ENCODE measurements at places on chromosomes 4 and X.

DNA sequence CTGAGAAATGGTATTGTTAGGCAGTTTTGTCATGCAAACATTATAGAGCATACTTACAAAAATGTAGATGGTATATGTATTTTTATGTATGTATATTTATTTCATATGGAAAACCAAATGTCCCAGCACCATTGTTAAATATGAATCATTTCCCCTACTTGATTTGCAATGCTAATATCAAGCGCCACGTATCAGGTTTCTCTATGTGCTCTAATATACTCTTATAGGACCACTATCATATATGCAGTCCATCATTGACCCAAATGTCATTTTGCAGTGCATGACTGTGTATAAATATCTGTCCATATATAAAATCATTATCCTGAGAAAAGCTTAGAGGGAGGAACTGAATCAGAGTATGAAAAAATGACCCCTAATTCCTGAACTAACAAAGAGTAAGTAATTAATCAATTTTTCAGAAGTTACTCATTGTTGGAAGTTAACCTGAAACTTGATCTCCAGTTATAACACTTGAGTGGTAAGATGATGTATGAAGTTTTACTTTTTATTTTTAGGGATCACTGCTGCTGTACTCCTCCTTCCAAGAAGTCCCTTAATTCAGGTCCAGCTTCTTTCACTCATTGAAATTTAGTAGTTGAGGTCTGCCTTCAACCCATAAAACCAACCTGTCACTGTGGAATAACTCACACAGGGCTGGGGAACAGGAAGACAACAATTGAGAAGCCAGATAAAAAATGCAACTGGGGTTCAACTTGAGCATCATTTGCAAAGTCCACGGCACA lies 134.8 kb upstream of the LDB2 start:
- DNase-seq: no peak

DNA sequence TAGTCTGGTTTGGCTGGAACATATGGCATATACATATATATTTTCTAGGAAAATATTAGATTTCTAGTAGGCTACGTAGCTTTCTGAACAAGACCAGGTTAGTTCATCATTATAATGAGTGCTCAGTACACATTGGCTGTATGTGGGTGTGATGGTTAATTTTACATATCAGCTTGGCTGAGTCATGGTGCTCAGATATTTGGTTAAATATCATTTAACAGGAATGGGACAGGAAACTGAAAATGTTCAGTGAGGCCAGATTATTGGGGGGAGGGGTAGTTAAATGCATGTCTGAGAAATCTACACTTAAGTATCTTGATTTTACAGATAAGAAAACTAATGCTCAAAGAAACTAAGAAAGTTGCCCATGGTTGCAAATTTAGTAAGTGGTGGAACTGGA lies 160.1 kb downstream of the RBMX2 start:
- DNase-seq: no peak

- DNase-seq: no peak
These were observed 176.8 kb downstream of the GC start for GRCh38 chr4:71607109-71607508.

GRCh38 chrX:11472879-11473278 lies 179.7 kb downstream of the AMELX start:
- DNase-seq: no peak

DNA sequence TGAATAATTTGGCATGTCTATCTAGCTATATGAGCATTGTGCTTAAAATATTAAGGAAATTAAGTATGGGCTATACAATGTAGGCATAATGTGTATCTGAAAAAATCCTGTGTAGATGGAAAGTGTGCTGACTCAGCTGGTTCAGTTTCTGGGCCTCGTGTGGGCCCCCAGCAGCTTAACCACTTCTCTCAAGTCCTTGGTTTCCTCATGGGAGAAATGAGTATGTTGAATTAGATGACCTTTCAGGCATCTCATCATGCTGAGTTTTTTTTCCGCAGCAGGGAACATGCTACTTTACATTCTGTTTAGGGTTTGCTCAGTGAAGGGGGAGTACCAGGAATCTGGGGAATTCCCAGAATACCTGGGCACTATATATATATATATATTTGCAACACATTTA lies 30.5 kb downstream of the RHOH start:
- DNase-seq: no peak

DNA sequence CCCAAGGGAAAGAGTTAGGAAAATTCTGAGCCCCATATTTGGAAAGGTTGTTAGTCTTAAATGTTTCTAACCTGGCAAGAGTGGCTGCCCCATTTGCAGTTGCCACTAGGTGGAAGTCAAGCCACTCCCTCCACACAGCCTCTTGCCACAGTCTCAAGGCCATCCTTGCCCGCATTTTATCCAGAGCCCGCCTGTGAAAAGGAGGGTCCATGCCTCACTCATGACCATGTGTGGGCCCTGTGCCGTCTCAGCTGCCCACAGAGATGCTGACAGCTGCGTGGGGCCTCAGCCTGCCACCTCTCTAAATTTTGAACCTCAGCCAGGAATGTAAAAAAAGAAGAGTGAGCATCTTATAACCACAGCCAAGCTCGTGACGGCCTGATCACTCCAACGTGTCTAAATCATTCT lies 201.5 kb upstream of the FAM241A start:
- no peak for DNase-seq

DNA sequence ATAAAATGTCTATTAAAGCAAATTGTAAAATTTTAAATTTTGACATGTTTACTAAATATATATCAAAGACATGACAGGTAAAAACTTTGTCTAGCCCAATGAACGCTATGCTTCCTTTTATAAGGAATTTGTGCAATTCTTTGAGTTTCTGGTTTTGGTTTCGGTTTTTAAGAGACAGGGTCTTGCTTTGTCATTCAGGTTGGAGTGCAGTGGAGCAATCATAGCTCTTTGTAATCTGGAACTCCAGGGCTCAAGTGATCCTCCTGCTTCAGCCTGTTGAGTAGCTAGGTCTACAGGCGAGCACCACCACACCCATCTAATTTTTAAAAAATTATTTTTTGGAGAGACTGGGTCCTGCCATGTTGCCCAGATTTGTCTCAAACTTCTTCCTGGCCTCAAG lies 60.7 kb downstream of the BLTP1 start:
- no peak for DNase-seq

DNA sequence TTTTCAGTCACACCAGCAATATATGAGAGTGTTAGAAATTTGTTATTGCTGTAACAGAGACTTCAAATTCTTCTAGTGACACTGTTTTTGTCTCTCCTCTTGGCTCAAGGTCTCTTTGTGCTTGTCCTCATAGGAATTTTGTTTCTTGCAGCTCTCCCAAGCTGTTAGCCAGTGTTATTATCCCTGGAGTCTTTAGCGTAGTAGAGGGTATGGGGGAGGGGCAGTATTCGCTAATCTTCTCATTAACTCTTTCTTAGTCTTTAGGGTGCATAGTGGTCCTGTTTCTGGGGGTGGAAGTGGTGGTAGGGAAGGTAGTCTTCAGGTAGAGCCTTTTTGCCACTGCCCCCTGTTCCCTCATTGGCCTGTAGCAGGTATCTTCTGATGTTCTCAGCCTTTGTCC lies 79.4 kb downstream of the JADE3 start:
- no peak for DNase-seq

DNA sequence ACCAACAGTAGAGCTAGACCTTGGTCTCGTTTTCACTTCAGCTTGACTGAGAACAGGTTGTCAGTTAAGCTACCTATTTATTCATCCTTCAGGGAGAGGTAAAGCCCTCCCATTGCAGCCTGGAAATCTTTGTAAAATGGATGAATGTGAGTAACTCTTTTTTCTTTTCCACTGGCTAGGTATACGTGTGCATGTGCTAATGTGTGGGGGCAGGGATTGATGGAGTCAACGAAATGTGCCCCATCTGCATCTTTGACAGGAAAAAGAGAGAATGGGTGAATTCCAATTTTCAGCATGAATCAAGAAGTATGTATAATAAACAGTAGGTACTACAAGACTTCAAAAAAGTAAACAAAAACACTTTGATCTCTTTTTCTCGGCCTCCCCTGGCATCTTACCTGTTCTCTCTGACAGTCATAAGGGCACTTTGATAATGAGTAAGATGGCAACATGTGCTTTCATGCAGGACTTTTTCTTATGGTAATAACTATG lies at the start of gene IL21:
IL21 (minus strand) TSS at position 51 of the 492 bp plus-strand sequence. CDS start 55 bp downstream, outside the sequence.
- no peak for DNase-seq

DNA sequence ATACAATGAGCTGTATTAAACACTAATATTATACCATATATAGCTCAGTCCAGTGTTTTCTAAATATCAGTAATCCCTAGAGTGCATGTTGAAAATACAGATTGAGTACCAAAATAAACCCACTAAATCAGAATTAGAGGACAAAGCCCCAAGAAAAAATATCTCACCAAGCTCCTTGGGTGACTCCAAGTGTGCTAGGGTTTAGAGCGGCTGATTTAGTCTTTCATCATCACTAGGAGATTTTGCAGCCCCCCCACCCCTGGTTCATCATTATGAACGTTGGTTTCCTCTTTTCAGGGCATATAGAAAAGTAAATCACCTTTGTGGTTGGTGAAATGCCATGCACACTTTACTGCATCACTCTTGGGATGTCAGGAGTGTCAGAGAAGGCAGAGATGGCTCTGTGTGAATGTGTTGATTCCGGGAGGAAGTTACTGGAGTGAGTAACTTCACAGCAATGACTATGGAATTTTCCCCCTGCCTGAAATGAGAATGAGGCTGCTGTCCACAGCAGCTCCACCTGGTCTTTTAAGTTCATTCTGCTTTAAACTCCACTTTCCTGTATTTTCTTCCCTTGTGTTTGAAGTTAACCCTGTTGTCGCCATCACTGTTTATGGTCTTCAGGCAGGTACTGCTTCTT lies 25.2 kb upstream of the ANAPC4 start:
- no peak for DNase-seq

- no peak for DNase-seq
These were observed 130.3 kb downstream of the ATP10D start for GRCh38 chr4:47615385-47615784.

GRCh38 chrX:110210417-110211139 lies 107.3 kb downstream of the AMMECR1 start:
- DNase-seq: no peak

GRCh38 chrX:147935156-147935758 lies 23.5 kb downstream of the FMR1 start:
- no peak for DNase-seq

GRCh38 chrX:38656350-38656915 lies 95.1 kb downstream of the TSPAN7 start:
- no peak for DNase-seq

GRCh38 chrX:95040104-95040503 lies 1366.1 kb downstream of the FAM133A start:
- DNase-seq: no peak

DNA sequence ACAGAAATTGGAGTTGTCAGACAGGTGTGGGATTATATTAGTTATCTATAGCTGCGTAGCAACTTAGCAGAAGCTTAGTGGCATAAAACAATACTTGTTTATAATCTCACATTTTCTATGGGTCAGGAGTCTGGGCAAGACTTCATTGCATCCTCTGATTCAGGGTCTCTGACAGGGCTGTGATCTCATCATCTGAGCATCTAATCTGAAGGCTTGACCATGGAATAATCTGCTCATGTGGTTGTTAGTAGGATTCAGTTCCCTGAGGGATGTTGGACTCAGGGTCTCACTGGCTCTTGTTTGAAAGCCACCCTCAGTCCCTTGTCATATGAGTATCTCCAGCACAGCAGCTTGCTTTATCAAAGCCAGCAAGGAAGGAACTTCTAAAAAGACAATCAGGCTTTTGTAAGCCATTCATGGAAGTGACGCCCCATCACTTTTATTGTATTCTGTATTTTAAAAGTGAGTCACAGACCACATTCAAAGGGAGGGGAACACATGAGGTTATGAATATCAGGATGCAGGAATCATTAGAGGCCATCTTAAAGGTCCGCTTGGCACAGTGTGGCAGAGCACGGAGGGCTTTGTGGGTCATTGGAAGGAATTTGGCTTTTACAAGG lies 37.2 kb upstream of the FAM9B start:
- DNase-seq: no peak

DNA sequence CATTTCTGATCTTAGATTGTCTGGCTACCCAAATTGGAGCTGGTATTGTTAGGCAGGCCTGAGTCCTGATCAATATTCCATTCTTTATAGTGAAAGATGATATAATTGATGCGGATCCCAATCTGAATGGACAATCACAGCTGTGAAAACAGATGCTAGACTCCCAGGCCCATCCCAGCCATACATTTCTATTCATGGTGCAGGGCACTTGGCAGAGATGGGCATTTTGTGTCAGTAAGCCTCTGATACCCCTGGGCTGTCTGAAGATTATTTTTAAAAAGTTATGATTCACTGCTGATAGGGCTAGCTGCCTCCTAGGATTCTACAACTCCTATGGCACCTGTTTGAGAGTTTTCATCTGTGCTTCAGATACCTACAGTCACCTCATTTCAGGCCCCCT lies 61.2 kb upstream of the TSPAN7 start:
- DNase-seq: no peak

- DNase-seq: no peak
These were observed 46.0 kb downstream of the COQ2 start for GRCh38 chr4:83238393-83239248.

GRCh38 chrX:24566240-24566639 lies 80.9 kb downstream of the PCYT1B start:
- DNase-seq: no peak

- DNase-seq: no peak
These were observed 305.9 kb downstream of the IDS start for GRCh38 chrX:149198980-149199732.

DNA sequence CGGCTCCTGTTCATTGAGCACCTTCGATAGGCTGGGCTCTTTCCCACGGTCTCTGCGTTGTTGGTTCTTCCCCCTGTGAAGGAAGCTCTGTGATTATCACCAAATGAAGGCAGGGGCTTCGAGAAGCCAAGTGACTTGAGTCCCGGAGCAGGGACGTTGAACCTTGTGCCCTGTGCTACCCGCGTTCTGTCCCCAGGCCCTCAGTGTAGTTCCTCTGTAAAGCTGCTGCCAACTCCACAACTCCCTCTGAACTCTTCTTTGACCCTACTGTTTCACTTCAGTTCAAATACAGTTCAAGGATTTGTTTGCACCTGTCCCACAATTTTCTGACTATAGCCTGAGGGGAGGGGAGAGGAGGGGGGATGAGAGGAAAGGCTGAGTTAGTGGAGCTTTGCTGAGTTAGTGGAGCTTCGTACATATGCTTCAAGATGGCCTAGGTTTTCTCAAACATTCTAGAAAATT lies 635 bp upstream of the PHF8 start:
- DNase-seq: no peak

DNA sequence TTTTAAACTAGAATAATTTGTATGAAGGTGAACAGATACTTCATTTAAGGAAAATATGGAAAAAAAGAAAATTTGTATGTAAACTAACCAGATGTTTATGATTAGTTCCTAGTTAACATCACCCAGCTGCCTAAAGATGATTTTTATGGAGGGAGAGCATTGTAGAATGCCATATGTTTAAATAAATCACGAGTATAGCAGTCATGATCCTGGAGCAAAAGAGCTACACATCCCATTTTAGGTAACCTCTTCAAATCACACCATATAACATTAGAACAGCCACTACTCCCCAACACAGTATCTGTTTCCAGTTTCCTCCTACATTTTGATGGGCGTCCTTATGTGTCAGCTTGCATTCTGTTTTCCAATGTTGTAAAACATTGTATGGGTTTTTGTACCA lies 571.9 kb upstream of the FAM241A start:
- DNase-seq: no peak
